CD4-positive, alpha-beta T cell treated with Interleukin-17A for 4 hours (primary cell): ENCODE measurements at places on chromosomes 4 and X.

DNA sequence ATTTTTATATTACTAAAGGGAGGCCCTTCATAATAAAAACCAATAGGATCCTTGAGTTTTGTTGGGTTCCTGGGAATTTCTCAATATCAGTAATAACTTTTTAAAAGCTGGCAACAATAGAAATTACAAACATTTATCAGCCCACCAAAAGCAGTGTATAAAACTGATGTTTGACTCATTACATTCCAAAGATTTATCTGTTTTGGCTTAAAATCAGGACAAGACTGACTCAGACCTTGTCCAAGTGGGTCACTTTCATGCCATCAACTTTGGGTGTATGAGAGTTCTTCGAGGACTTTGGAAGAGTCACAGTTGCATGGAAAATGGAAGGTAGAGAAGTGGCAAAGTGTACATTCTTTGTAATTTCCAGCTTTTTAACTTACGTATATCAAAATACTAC, 102.8 kb downstream of the FRMPD4 start:
- DNase-seq = no peak

GRCh38 chrX:10633722-10634121, 13.3 kb upstream of the MID1 start:
- no peak for DNase-seq

- DNase-seq = no peak
Observed at GRCh38 chr4:76250962-76251361, 559 bp upstream of the FAM47E start.

DNA sequence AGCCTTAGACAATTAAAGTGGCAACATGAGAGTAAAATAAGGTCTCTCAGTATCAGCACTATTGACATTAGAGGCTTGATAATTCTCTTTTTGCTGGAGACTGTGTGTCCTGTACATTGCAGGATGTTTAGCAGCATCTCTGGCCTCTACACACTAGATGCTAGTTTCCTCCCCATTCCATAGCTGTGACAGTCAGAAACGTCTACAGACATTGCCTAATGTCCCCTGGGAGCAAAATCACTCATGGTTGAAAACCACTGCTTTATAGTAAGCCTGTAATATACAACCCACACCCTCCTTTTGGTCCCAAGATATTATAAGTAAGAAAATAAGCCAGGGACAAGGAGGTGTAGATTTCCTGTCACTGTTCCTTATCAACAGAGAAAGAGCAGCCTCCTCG, 166.0 kb downstream of the FRMPD4 start:
- DNase-seq = no peak

- DNase-seq = peak; percentile 43
Observed at GRCh38 chrX:57821703-57822387, 88.4 kb downstream of the ZXDA start.

GRCh38 chr4:158824425-158825274, 55.8 kb downstream of the FNIP2 start:
- DNase-seq = no peak

- no peak for DNase-seq
Observed at GRCh38 chr4:83440899-83441298, 14.7 kb downstream of the HELQ start.

DNA sequence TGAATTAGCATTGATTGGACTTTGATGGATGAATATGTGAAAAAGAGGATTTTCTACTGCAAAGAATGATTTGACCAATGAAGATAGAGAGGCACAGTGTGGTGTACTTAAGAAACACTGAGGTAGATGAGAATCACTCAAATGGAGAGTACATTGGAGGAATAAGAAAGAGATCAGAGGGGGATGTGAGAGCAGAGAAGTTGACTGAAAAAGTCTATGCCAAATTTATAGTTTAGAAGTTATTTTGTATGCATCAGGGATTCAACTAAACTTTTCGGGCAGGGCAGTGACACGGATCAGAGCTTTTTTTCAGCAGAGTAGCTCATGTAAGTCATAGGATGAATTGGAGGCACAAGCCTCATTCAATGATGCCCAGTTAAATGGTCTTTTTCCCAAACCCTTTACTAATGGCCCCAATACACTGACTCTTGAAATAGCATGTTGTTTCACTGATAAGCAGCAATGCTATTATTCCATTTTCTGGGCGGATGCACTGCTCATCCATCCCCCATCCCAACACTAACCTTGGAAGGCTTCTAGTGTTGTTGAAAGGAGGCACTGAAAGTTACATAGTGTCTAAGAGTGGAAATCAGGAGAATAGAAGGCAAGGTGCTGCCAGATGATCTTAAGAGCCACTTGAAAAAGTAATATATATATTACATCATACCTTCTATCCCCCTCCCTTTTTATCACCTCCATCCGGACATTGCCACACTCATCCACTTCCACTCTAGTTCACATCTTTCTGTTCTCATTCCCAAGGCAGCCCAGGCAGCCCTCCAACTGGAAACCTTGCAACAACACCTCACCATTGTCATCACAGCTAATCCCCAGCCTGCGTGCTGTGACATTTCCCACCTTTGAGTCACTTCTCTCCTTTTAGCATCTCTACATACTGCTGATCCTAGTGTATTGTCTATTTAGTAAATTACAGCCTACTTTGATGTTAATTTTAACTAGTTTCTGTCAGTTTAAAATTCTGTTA, 46.1 kb downstream of the ARHGAP24 start:
- no peak for DNase-seq

DNA sequence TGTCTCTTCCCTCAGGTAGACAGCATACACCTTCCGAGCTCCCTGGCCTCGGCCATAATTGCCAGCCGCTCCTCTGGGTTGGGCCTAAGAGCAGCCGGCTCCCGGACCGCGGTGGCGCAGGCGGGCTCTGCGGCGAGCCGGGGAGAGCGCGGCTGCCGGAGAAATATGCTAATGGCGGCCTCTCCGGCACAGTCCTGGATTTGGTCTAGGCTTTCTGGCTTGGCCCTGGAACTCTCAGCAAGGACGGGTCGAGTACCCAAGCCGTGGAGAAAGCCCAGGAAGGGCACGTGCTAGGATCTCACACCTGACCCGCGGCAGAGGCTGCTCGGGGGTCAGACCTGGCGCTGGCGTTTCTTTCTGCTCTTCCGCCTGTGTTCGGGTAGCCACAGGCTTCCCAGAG, 18.6 kb upstream of the ZIC3 start:
- DNase-seq = no peak

- DNase-seq = no peak
Observed at GRCh38 chrX:42540146-42540545, 237.8 kb downstream of the PPP1R2C start.

- peak; percentile 39 for DNase-seq
Observed at GRCh38 chrX:136747003-136747986, 33.4 kb downstream of the ARHGEF6 start.

DNA sequence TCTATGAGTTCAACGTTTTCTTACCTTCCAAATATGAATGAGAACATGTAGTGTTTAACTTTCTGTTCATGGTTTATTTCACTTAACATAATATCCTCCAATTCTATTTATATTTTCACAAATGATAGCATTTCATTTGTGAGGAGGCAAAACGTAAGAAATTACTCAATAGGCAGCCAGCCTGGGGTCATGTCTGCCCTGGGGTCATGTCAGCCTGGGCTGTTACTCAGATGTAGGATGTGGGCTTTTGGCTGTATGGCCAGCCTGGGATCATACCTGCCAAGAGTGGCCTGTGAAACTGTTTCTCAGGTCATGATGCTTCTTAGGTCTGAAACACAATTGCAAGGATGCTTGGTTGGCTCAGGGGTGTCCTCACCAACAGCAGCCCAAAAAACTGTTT, 187.0 kb downstream of the FBXO8 start:
- DNase-seq = no peak

DNA sequence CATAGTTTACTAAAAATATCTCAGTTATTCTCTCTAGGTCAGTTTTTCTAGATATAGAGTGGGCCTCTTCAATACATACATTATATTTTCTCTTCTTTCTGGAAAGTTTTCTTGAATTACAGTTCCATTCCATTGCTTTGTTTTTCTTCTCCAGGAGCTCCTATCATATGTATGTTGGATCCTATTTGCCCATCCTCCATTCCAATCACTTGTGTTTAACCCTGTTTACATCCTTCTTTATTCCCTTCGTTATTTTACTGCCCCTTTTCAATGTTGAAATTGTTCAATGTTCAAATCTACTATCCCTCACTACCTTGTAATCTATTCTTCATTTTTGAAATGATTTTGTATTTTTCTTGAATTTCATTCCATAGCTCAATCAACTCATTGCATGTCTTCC, 97.4 kb downstream of the IRF2 start:
- no peak for DNase-seq

GRCh38 chrX:98506907-98507306, 1623.2 kb downstream of the RPA4 start:
- DNase-seq = no peak

DNA sequence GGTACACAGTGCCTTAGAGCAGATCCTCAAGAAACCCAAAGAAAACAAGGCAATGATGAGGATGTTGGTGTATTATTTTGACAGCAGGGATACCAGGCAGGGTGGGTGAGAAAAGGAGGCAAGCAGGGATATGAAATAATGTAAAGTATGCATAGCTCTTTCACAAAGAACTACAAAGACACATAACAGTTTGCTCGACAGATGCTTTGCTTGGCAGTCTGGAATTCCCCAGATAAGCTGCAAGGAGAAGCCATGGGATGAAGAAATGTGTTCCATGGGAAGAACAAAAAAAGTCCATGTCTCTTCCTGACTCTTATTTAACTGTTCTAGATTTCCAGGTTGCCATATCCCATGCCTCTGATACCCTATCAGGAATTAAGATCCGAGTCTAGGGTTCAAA, 75.4 kb downstream of the FAM13A start:
- no peak for DNase-seq

- no peak for DNase-seq
Observed at GRCh38 chr4:187617113-187617512, 378.5 kb upstream of the ZFP42 start.

DNA sequence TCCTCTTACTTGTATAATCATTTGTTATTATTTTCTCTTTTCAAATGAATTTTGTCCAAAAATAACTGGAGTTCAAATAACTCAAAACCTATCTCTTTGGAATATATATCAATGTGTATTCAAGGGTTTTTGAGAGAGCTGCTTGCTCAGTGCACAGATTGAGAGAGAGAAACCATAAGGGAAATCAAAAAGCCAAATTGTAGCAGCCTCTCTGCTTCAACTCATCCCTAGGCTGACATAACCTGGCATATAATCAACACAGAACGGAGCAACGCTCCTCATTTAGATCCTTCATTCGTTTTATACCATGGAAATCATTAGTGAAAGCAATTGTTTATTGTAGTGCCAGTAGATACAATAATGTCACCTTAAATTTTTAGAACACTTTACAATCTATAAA, 1.8 kb upstream of the GPM6A start:
- DNase-seq = no peak

- peak; percentile 7 for DNase-seq
Observed at GRCh38 chr4:177555007-177555574, 112.9 kb upstream of the AGA start.

GRCh38 chr4:52249581-52249980, 198.5 kb downstream of the SPATA18 start:
- DNase-seq = no peak

GRCh38 chr4:57378766-57379165, 268.6 kb upstream of the IGFBP7 start:
- no peak for DNase-seq

DNA sequence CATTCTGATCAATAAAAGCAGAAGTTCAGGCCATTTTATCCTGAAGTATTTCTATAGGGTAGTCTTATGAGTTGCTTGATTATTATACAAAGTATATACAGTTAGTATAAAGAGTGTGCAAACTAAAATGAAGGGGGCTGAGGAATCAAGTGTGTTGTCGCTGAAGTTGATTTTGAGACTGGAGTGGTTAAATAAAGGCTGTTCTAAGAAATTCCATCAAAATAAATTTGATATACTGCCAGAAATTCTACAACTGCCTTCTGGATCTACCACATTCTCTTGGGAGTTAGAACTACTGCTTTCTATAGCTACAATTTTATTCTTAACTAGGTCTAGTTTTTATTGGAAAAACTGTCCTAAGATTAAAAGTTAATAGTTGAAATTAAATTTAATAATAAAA, 12.4 kb downstream of the EDNRA start:
- DNase-seq = no peak

- DNase-seq = no peak
Observed at GRCh38 chr4:151640381-151640780, 120.4 kb downstream of the GATB start.

DNA sequence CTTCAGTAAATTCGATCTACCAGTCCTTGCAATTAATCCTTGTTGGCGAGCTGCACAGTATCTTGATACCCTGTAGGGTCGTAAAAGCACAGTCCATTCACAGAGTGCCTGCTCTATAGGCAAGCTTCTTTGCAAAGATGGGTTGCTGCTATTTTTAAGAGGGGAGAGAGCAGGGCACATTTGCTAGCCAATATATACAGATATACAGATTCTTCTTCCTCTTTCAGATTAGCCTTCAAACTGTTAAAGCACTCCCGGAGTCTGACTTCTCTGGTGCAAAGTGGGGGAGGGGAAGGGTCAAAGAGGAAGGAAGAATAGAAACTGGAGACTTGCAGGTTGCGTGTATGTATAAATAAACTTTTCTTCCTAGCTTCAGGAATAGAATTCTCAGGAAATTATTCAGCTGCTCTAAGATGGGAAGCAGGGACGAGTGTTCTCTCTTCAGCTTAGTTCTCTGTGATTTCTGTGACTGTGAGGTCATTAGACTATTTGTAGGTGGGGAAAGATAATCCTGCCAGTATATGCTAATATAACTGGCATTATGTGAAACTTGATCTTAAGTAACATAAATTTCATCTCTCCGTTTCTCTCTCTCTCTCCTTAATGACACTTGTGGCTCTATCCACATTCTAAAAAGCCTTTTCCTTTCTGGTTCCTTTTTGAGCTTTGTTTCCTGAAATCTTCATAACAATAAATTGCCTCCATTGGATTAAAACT, at the start of gene CYSLTR1:
CYSLTR1 (minus strand) TSS at position 242 of the 717 bp plus-strand sequence. CDS start 53,865 bp downstream, outside the sequence.
- peak; percentile 11 for DNase-seq

DNA sequence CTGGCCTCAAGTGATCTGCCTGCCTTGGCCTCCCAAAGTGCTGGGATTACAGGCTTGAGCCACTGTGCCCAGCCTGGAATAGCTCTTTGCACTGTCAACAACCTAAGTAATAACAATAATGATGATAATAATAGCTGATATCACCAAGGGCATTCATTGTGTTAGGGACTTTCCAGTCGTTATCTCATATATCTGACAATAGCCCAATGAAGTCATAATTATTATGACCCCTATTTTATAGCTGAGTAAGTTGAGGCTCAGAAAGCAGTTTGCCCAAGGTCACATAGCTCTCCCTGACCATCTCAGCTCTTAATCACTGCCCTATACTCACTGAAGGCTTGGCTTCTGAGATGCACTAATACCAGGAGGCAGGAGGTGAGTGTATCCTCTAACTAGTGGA, 18.7 kb upstream of the MAP7D3 start:
- no peak for DNase-seq

DNA sequence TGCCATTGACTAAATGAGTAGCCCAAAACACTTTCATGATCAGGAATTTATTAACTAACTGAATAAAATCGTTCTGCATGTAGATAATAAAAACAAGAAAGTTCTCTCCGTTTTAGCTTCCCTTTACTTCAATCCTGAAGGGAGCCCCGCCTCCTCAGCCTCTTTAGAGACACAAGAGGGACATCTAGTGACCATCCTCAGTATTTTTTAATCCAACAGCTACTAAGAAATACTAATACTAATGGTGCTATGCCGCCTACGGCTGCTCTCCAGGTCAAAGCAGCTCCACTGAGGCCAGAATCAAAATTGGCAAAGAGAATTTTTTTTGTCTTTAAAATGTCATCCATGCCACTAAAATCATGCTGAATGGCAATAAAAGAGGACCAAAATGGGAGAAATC, 3.2 kb upstream of the PCDH19 start:
- DNase-seq = no peak

GRCh38 chrX:135484641-135485289, 35.7 kb upstream of the INTS6L start:
- DNase-seq = peak; percentile 25
